ENCODE measurements at places on chromosomes 5 and 9.

- no peak for DNase-seq
Observed at GRCh38 chr5:138955013-138955660, 80.0 kb upstream of the LRRTM2 start.

DNA sequence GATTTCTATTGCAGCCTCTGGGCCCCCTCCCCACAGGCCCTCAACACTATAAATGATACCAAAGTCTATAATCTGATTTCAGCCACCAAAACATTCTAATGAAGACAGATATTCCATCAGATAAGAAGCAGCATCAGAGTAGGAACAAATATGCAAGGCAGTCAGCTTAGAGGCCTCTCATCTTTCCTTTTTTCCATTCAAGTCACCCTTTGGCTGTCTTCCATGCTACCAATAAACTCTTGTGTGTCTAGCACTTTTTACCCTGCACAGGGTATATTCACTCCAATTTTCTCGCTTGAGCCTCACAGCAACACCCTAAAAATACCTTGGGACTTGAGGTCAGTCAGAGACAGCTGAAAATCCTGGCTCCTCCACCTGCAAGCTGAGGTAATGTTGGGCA, 193.7 kb downstream of the BRINP1 start:
- DNase-seq = no peak

DNA sequence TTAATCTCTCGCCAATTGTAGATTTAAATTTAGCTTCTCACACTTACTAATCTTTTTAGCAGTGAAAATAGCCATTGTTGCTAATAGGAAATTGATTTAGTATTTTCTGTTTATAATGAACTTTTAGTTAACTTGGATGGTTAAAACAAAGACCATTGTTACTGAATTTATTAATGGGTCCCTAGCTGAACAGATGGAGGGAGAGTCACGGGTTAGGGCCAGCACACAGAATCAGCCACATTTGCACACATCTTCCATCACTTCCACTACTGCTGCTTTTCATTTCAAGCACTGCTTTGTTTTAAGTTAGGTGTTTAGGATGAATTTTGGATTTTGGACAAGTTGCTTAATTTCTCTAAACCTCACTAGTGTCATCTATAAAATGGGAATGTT, 125.9 kb upstream of the ADAMTSL1 start:
- no peak for DNase-seq

GRCh38 chr5:38468202-38468673, 88.2 kb downstream of the LIFR start:
- no peak for DNase-seq

- DNase-seq = no peak
Observed at GRCh38 chr9:33714989-33715388, 80.4 kb upstream of the PRSS3 start.

DNA sequence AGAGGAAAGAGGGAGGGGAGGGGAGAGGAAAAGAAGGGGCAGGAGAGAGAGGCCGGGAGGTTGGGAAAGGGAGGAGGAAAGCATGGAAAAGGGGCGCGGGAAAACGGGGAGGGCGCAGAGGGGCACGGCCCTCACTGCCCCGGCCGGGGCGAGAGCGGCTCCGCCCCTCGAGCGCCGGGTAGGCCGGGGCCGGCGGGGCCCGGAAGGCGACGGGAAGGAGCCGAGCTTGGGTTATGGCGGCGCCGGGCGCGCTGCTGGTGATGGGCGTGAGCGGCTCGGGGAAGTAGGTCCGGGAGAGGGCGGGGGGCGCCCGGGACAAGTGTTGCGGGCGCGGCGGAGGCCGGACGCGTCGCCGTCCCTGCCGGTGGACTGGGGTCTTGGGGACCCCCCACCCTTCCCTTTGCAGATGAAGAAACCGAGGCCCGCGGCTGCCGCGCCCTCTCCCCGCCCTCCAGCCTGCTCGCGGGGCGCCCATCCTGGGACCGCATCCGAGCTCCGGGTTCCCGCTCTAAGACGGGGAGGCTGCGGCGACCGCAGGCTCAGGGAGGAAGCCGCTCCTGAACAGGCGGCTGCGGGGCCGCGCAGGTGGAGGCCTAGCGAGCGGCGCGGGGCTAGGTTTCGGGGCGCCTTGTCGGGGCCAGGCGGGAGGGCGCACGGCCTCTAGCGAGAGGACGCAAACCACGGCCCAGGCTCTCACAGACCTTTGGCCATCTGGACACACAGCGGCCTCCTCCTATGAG, at the start of gene IDNK:
TSS of gene IDNK (plus strand) at position 205 of the 740 bp plus-strand sequence. CDS start at position 234, 29 bp downstream.
- peak; percentile 53 for DNase-seq

- DNase-seq = peak; percentile 22
Observed at GRCh38 chr5:35202319-35203111, 27.8 kb downstream of the PRLR start.

- DNase-seq = no peak
Observed at GRCh38 chr5:41695920-41696582, 174.2 kb downstream of the OXCT1 start.

- no peak for DNase-seq
Observed at GRCh38 chr5:1883120-1883924, 597 bp upstream of the IRX4 start.

DNA sequence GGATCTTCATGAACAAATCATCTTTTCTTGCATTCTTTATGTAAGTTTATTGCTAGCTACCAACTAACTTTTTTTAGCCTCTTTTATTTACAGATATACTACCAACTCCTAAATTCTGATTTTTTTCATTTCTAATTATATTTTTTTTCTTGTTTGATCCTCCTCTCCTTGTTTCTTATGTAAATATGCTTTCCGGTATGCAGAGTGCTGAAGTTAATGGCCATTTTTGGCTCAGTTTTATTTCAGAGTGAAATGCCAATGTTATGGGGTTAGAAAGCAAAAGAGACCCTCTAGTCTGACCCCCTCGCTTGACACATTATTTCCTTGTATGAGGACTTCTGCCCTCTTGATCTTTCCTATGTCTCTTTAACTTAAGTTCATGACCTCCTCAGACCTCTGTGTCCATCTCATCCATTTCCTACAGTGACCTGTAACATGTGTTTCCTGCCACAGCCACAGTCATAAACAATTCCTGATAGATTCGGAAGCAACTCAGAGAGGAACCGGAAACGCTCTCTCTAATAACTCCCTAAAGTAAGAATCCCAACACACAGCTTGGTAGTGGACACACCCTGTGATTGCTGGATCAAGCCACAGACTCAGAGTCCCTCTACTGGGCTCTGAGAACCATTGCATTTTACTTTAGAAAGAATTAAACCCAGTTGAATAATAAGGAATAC, 42.9 kb upstream of the AFAP1L1 start:
- no peak for DNase-seq

DNA sequence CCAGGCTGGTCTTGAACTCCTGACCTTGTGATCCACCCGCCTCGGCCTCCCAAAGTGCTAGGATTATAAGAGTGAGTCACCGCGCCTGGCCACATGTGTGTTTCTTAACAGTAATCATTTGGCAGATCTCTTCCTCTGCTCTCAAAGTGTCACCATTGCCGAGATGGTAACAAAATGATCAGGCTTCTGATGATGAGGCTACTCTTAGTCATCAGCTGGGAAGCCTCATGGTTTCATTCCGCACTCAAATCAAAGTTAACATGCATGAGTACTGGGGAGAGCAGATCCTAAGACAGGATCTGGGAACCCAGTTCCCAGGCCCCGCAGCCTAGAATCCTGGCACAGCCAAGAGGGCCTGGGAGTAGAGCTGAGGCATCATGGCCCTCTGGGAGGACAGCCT, 27.4 kb downstream of the BARHL1 start:
- no peak for DNase-seq

DNA sequence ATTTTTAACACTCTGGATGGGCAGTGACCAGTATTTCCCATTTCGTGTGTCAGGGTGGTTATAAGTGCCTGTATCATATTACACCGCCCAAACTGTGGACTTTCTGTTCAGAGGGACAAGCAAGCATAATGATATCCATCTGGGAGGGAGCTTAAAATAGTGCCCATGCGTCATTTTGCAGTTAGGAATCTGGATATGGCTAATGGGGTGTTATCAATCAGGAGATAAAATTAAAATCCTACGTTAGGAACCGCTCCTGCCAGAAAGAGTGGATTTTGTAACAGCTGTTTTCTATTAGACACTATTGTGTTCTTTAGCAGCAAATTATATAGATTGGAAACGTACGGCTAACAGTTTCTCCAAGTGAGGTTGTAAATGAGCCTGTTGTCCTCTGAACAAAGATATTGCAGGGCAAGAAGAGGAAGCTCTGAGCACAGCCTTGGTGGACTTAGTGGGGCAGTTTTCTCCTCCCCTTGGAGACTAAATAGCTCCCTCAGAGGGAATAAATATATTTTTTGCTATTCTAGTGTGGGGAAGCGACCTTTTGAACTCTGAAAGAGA, 160.4 kb downstream of the SPATA31D1 start:
- no peak for DNase-seq

GRCh38 chr9:14131356-14132088, 182.4 kb downstream of the NFIB start:
- DNase-seq = no peak

GRCh38 chr5:33235824-33236223, 204.9 kb upstream of the TARS1 start:
- no peak for DNase-seq

DNA sequence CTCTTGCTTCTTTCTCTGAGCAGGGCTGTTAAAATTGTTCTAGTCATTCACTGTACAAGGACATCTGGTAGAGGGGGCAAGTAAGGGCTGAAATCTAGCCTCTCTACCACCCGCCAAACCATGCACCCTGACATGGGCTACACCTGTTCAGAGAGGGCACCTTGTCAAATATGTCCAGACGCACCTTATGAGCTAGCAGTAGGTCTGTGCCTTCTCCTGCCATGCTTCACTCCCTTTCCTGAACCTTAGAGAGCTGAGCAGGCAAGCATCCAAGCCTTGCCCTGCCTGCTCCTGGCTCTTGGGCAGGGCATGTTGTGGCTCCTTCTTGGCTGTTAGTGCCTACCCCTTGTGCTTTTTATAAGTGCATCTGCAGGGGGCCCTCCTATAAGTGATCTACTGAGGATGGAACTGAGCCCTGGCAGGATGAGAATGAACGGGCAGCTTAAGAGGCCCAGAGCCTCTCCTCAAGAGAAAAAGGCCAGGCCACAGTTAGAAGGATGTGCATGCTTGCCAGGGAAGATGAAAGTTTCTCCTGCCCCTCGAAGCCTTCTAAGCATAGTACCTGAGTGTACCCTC, 3.8 kb upstream of the NEUROG1 start:
- DNase-seq = no peak

GRCh38 chr5:58330781-58331180, 129.1 kb downstream of the PLK2 start:
- no peak for DNase-seq

GRCh38 chr9:76158713-76159112, 235.5 kb downstream of the RFK start:
- DNase-seq = no peak

DNA sequence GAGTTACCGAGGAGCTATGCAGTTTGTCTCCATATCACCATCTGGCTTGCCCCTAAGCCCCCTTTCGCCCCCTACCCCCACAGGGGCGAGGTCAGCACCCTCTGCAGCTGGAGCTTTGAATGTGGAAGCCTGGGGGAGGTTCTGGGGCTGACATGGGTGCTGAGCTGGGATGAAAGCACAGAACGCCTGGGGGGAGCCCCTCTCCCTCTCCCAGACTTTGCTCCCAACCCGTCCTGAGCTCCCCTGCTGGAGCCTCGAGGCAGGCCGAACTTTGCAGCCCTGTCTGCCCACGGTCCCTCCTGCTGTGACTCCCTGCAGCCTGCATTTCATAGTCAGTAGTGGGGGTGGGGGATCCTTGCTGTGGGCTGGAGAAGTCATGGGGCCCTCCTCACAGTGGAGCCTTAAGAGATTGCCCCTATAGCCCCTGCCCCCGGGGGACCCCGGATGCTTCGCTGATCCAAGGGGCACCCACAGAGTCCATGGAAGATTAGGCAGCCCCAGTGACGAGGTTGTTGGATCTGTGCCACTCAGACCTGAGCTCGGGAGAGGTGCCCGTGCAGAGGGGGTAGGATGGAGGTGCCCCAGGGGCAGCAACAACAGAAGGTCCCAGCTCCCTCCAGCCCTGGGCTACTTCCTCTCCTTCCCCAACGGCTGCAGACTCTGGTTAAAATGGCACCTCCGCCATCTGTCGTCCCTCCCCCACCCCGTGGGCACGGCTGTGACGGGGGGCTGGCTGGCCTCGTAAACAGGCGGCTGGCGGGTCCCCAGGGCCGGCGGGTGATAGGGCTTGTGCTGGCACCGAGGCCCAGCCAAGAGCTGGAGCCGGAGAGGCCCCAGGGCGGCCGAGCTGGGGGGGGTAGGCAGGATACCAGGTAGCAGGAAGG, 162.0 kb downstream of the C9orf50 start:
- DNase-seq = no peak

DNA sequence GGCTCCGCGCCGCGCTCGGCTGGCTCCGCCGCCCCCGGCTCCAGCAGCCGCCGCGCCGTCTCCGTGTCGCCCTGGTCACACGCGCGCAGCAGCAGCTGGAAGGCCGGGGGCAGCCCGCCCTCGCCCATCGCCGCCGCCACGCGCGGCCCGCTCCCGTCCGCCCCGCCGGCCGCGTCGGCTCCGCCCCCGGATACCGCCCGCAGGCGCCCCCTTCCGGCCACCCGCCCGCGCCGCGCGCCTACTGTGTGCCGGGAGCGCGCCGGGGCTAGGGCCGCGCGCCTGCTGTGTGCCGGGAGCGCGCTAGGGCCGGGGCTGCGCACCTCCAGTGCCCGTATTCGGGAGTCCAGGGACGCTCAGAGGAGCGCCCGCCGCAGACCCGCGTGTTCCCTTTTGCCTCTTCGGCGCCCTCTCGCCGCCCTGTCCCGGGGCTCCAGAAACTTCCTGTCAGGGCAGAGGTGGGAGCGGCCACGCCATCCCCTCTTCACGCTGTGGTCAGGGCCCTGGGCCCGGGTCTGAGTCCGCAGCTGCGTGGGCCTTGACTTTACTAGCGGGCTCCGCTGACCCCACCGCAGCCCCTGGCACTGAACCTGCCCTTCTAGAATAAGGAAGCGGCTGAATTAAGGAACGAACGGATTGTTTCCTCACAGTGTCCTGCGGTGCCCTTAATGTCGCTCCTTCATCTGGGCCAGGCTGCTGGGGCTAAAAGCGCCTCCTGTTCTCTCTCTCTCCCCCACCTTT, at the start of gene ANKS6:
TSS of gene ANKS6 (minus strand) at position 192 of the 738 bp plus-strand sequence. CDS start at position 128, 64 bp downstream.
- peak; percentile 80 for DNase-seq
